ENCODE measurements at places on chromosomes 1 and 21.
A peak's percentile ranks its signal among the peaks of the same experiment; 100 is the strongest.

- no peak for DNase-seq
Measured at GRCh38 chr1:184359909-184360308, 26.9 kb upstream of the C1orf21 start.

- DNase-seq: peak; percentile 58
Measured at GRCh38 chr1:202860744-202861419, 28.1 kb downstream of the RABIF start.

- no peak for DNase-seq
Measured at GRCh38 chr1:208090388-208091301, 153.5 kb downstream of the PLXNA2 start.

GRCh38 chr21:8989261-8989711 lies 1532.1 kb upstream of the TPTE start:
- no peak for DNase-seq

DNA sequence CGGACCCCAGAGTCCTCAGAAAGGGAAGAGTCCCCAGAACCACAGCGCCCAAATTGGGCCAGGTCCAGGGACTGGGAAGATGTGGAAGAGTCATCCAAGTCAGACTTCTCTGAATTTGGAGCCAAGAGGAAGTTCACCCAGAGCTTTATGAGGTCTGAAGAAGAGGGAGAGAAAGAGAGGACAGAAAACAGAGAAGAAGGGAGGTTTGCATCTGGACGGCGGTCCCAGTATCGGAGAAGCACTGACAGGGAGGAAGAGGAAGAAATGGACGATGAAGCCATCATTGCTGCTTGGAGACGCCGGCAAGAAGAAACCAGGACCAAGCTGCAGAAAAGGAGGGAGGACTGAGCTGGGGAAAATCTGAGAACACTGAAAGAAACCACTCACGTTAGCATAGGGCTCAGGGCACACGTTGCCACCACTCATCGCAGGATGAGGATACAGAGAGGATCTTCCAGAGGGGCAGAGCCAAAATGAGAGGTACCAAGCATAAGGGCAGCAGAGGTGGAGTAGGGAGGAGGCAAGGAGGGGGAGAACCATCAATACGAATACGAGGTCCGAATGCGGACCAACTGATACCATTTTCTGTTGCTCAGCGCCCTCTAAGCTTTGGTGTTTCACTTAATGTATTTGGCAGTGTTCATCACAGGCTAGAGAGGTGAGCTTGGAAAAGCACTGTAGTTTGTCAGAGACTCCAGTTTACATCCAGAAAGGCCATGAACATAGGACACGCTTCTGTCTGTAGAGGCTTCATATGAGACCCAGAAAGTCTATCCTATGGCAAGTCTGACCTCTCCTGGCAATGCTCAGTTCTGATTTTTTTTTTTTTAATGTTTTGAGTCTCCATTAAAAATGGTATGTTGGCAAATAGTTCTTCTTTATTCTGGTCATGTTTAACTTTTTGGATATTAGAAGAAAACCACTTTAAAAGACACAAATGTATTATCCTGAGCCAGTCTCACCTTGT lies 34.7 kb downstream of the STYXL2 start:
- DNase-seq: no peak

DNA sequence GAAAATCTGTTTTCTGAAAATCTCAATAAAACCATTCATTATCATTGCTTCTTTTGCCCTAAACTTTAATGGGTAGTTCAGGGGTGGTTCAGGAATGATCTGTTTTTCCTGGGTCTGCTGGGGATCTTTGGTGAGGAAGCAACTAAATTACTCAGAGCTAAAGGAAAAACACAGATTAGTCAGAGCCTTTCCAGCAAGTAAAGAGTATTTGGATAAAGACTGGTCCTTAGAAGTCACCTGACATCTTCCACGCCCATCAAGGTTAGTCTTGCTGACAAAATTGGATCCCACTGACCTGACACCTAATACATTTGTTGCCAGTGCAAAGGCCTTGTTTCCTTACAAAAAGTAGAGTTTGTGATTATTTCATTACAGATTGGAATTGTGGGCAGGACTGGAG lies 24.2 kb downstream of the HSPA13 start:
- no peak for DNase-seq

- no peak for DNase-seq
Measured at GRCh38 chr1:39452540-39452939, 38.9 kb upstream of the BMP8A start.

- DNase-seq: peak; percentile 99
Measured at GRCh38 chr1:150281758-150282557, at the start of gene CIART. CIART (plus strand) TSS chr1:150282554; CDS start chr1:150283268, 714 bp downstream.

DNA sequence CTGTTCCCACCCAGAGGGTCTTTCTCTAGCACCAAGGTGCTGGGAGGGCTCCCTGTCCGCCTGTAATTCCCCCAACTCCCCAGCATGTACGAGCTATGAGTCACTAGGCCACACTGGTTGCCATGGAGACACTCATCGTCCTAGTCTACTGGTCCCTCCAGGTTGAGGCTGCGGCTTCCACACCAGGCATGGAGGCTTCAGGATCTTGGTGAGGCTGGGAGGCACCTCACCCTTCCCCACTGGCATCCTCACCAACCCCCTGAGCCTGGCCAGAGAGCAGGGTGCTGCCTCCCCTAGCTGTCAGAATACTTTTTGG lies 75.6 kb upstream of the KAZN start:
- no peak for DNase-seq

DNA sequence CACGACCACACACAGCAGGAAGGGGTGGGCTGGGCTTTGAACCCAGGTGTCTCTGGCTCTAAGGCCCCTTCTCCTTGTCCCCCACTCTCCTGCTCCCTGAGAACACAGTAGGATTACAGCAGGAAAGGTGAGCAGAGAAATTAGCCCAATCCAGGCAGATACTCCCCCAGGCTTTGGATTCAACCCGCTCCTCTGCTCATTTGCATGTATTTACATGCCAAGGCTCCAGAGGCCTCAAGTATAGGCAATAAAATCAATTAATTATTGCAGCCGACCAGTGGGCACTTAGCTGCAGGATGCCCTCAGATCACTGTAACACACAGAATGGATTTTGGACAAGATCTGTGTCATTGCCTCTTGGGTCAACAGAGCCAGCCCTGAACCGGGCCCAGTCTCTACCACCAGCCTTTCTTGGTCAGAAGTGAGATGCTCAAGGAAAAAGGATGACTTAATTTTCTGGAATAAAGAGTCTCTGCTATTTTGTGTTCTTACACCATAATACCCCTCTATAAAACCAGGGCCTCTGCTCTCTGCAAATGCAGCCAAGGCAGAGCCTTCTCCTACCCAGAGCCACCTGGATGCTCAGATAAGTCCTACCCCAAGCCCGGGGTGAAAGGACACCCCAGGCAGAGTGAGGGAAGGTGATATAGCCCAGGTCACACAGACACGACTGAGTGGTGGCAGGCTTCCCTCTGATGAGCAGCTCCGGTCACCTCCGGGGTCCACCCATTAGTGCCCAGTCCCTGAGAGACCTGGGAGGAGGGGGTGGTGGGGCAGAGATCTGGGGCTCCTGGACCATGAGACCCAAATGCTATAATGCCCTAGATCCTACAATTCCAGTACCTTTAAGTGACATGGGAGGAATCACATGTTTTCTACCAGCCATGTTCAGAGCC lies 28.9 kb downstream of the MATN1 start:
- DNase-seq: no peak

DNA sequence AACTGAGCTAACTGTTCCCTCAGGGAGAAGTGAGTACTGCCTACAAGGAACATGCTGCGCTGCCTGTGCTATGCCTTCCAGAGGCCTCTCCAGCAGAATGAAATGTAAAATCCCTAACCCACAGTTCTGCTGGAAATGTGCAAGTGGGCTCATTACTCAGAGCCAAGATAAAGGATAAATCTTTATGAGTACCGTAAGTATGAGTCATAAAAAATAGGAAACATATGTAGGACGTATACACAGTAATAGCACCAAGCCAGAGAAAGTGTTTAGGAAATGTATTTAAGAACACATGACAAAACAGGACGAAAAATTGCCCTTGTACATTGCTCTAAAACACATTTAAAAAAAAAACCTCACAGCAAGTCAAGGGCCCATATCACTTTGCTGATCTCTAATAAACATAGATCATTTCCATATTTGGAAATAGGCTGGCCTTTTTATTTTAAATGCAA lies 104.6 kb downstream of the TGFBR3 start:
- no peak for DNase-seq

Data from NCI-H187 (cell line).